ENCODE measurements at places on chromosomes 12 and 14.
A peak's percentile ranks its signal among the peaks of the same experiment; 100 is the strongest.

DNA sequence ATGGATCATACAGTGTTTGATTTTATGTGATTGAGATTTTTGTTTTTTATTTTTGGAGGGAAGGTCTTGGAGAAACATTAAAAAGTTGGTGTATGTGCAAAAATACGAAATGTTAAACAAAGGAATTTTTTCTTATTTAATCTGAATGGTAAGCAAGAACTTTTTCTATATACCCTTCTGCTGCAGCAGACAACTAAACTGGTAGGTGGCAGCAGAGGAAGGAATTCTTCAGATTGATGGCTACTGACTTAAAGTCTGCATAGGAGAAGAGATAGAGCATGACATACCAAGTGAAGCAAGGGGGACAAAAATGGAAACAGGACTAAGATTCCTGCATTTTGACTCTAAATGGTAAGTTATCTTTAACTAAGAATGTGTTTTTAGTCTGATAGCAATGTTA is 42.0 kb upstream of the A2ML1 start:
- peak; percentile 51 for DNase-seq

DNA sequence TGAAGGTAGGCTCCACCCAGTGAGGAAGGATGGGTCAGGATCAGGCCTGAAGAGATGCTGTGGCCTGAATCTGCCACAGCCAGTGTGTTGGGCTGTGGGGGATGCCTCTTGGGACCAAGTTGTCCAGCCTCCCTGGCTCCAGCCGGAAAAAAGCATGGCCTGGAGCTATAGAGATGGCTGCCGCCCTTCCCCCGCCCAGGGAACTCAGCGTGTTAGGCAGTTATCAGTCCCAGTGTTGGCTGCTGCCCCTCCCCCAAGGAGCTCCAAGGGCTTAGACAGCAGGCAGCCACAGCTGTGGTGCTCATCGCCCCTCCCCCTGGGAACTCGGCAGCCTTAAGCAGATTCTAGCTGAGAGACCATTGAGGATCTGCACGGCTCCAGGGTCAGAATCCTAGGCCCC is 158.0 kb downstream of the CAPZA3 start:
- peak; percentile 33 for DNase-seq

DNA sequence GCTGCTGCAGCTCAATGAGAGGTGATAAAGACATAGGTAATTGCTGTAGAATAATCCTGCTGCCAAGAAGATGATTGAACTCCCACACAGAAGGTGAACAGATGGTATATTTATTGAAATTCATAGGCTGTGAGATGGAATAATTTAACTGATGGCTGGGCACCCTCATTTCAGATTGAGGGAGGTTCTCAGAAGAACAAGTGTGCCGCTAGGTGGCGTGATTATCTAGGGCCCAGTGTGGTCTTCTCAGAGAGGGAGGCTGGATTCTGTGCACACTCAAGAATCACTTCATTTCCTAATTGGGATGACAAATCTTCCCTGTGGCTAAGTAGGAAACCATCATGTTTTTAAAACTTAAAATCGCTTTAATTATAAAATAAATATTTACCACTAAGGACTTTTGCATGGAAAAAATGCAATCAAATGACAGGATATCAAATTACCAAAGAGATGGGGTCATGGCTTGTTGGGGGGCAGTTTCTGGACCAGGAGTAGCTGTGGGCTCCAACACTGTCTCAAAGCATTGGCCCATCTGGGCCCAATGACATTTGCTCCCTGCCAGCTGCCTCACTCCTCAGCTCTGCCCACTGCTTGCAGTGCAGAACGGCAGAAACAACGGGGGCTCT is 132.3 kb downstream of the SNAPC1 start:
- DNase-seq, result peak; percentile 84

DNA sequence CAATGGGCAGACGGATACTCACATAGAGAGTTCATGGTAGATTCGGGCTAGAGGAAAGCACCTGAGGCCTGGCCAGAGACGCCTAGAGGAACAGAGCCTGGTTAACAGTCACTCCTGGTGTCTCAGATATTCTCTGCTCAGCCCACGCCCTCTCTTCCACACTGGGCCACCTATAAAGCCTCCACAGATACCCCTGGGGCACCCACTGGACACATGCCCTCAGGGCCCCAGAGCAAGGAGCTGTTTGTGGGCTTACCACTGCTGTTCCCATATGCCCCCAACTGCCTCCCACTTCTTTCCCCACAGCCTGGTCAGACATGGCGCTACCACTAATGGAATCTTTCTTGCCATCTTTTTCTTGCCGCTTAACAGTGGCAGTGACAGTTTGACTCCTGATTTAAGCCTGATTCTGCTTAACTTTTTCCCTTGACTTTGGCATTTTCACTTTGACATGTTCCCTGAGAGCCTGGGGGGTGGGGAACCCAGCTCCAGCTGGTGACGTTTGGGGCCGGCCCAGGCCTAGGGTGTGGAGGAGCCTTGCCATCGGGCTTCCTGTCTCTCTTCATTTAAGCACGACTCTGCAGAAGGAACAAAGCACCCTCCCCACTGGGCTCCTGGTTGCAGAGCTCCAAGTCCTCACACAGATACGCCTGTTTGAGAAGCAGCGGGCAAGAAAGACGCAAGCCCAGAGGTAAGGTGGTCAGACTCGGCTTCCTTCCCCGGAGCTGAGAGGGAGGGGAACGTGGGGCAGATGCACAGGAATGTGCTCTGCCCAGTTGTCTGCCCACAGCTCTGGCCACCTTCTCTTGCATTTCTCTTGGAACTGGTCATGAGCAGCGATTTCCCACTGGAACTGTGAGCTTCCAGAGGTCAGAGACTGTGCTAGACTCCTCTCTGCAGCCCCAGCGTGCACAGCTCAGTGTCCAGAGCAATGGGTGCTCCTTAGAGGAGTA is at the start of gene CD4:
Gene CD4, plus strand, starts transcription at position 557 of the 953 bp plus-strand sequence. CDS start 10,611 bp downstream, outside the sequence.
- peak; percentile 35 for DNase-seq

Measured in tongue (tissue), 3 donors.